ENCODE measurements at places on chromosomes 2 and 18.

- no peak for DNase-seq
Observed at GRCh38 chr18:77077401-77077800, 55.2 kb downstream of the MBP start.

DNA sequence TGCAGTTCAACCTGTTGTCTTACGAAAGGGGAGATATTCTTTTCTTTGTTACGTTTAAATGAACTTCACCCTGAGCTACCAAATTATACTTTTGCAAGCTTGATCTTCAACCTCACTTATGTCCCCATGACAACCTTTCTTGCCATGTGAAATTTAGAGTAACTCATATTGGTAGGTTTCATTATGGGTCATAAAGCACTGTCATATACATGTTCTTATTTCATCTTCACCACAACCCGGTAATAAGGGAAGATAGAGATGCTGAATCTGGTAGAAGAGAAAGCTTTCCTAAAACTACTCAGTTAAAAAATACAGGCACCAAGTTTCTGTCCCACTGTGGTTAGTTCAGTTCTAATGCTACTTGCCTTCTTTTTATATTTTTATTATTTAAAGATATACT lies 208.5 kb upstream of the NRP2 start:
- DNase-seq, result no peak

GRCh38 chr2:239184968-239185903 lies 215.6 kb downstream of the HDAC4 start:
- DNase-seq, result no peak

DNA sequence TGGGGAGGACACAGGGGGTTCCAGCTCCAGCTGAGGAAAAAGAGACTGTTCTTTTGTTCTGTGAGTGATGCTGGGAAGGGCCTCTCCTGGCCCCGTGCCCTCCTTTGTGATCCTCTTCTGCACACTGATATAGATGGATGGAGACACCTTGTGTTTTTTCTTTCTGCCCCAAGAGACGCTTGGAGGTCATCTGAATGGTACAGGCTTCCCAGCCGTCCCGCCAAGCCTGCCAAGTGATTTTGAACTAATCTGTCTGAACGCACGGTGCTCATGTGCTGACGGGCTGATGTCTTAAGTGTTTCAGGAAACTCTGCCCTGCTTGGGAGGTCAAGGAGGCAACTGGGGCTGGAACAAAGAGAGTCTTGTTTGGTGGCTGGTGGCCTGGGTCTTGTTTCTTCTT lies 57.5 kb downstream of the KIF5C start:
- DNase-seq, result no peak

GRCh38 chr2:207133820-207134519 lies 31.8 kb downstream of the KLF7 start:
- no peak for DNase-seq

GRCh38 chr2:16266571-16266970 lies 326.2 kb downstream of the MYCN start:
- no peak for DNase-seq

DNA sequence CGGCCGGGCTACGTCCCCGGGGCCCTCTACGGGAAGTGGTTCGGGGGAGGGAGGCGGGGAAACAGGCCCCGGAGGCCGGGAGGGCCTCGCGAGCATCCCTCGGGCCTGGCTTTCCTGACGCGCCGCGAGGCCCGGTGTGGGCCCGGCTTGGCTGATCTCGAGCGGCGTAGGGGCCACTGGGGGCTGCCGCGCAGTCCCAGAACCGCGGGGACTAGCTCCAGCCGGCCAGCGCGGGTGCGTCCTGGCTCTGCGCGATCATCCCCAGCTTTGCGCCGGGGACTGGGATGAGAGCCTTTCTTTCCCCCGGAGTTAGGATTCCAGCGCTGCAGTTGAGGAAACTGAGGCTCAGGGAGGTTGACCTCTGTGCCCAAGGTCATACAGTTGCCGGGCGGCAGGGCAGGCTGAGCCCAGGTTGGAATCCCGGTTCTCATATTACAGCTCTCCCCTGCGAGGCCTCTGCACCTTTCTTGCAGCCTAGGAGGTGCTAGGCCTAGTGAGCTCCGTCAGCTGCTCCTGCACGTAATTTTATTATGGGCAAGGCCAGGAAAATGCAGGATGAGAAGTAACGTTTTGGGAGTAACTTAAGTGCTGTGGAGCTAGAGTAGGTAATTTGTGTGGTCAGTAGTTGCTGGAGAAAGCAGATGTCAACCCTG lies 501 bp downstream of the LPIN1 start:
- no peak for DNase-seq

DNA sequence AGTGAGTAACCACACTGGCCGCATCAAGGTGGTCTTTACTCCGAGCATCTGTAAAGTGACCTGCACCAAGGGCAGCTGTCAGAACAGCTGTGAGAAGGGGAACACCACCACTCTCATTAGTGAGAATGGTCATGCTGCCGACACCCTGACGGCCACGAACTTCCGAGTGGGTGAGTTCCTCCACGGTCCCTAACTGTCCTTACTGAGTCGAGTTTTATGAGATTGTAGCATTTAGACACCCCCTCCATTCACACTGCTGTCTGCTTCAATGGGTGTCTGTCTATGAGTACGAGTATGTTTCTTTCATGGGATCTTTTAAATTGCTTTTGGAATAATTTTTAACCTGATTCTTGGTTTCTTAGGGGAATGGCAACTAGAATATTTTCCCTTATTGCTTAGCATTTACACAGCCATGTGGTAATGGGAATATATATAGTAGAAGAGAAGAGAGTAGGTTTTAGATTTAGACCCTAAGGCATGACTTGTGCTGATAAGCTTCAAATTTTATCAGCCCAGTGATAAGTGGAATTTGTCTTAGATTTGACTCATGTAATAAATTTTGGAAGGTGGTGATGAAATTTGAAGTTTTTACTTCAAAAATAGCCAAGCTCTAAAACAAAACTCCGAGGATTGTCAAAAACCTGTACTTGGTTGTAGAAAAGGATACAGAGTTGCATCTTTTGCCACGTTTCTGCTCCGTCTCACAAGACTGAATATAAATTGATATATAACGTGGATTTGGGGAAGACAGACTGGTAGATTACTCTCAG lies 188.2 kb downstream of the LTBP1 start:
- DNase-seq, result no peak

- no peak for DNase-seq
Observed at GRCh38 chr18:7682321-7682720, 115.2 kb downstream of the PTPRM start.

DNA sequence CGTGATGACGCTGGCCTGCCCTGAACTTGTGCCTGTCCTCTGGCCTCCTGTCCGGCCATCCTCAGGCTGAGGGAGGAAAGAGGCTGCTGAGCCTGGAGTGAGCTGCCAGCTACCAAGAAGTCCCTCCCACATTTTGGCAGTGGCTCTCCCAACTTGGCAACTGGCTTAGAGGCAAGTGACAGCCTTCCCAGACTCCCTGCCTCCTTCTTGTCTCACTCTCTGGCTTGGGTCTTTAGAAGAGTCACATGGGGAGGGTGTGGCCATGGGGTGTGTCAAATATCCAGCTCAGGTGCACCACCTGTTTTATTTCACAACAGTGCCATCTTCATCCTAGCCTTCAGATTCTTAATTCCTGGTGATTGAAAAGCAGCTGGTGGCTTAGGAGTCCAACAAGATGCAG lies 222.9 kb downstream of the PRKCE start:
- DNase-seq, result no peak

DNA sequence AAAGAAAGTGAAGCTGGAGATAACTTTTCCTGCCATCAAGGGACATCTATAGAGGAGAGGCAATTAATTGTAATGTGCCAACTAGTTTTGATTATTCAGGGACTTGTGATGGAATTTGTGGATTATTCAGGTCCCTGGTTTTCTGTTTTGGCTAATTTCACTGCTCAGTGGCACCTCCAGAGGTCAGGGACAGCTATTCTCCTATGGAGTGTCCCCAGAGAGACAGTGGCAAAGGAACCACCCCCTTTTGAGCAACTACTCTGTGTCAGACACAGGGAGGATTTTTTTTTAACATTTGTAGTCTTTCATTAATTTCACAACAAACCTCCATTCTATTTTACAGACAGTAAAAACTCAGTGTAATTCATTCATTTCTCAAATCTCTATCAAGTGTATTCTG lies 206.0 kb upstream of the SPRED2 start:
- DNase-seq, result no peak

DNA sequence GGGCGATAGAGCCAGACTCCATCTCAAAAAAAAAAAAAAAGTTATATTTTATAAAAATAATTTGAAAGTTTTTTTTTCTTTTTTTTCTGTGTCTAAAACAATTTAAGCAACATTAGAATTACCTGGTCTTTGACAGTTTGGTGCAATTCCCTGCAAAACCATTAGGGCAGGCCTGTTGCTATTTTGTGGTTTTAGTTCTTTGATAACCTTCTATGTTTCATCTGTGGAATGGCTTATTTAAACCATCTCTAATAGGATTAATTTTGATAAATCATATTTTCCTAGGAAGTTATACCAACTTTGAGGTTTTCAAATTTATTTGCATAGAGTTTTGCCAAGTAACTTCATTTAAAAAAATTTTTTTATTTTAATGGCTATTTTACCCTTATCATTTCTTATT lies 141.2 kb upstream of the TWIST2 start:
- no peak for DNase-seq
